ENCODE measurements at places on chromosomes 3 and 15.

DNA sequence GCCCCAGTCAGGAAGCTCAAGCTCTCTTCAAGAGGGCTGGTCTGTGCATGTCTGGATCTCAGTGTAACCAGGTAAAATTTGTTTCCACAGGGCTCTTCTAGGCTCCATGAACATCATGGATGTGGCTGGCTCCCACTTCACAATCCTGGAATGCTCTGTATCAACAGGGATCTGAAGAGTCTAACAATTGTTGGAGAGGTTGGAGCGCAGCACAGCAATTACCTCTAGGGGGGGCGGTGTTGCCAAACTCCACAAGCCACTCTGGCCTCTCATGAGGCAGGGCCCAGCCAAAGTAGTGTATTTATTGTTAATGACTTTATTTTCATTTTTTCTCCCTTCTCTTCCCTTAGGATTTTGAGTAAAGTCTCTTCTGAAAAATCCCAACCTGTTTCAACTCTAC, 6.1 kb upstream of the EIF2B5 start:
- no peak for DNase-seq

GRCh38 chr3:185402561-185402960, 39.6 kb downstream of the MAP3K13 start:
- DNase-seq, result no peak

- DNase-seq, result no peak
Measured at GRCh38 chr3:175737646-175738572, 878.8 kb downstream of the NAALADL2 start.

GRCh38 chr3:177370246-177370822, 173.1 kb upstream of the TBL1XR1 start:
- no peak for DNase-seq

- DNase-seq, result no peak
Measured at GRCh38 chr15:52134502-52135144, 22.0 kb upstream of the BCL2L10 start.

DNA sequence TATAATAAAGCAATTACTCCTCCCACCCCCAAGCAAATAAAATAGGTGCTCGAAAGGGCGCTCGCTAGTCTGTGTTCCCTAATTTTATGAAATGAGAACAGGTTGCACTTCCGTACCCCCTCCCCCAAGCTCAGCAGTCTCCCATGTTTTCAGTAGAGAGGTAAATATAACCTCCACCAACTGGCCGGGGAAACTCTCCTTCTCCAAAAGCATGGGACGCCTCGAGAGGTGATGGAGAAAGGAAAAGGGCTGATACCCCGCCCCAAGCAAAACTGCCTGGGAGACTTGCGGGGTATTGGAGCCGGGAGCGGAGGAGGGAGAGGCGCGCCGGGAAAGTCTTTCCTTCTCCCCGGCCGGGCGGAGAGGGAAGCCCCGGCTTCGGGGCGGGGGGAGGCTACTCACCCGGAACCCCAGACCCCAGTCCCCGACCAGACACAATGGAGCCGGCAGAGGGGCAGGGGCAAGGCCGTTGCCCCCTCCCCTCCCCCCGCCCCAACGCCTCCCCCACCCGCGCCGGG, 605 bp downstream of the DCUN1D1 start:
- peak; percentile 11 for DNase-seq

DNA sequence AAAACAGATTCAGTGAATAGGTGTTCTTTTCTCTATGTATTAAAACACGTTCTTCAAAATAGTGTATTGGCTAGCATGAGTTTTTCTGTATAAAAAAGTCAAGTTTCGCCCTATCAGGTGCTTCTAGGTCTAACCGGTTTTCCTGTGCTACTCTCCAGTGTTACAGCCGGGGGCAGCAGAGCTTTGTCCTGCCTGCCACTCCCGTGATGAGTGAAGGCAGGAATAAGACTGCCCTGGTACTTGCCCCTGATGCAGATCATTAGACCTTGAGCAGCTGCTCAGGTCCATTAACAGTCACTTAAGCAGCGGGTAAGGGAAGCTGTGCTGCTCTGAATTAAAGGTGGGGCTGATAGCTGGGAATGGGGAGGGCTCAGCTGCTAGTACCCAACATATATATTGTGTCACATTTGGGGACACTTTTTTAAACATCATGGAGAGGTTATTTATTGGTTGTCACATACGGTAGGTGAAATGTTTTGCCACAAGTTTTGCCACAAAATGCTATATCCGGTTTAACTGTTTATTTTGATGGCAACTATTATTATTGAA, 1.3 kb upstream of the UNC13C start:
- no peak for DNase-seq

DNA sequence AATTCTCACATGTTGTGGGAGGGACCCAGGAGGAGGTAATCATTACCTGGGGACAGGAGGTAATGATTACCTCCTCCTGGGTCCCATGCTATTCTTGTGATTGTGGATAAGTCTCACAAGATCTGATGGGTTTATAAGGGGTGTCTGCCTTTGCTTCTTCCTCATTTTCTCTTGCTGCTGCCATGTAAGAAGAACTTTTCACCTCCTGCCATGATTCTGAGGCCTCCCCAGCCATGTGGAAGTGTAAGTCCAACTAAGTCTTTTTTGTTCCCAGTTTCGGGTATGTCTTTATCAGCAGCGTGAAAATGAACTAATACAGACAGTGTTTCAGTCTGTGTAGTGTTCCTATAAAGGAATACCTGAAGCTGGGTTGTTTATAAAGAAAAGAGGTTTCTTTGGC, 13.1 kb upstream of the KCTD6 start:
- DNase-seq, result no peak

GRCh38 chr3:129937717-129938116, 36.8 kb upstream of the TRH start:
- no peak for DNase-seq
